ENCODE measurements at places on chromosomes 11 and 22.
A peak's percentile ranks its signal among the peaks of the same experiment; 100 is the strongest.

DNA sequence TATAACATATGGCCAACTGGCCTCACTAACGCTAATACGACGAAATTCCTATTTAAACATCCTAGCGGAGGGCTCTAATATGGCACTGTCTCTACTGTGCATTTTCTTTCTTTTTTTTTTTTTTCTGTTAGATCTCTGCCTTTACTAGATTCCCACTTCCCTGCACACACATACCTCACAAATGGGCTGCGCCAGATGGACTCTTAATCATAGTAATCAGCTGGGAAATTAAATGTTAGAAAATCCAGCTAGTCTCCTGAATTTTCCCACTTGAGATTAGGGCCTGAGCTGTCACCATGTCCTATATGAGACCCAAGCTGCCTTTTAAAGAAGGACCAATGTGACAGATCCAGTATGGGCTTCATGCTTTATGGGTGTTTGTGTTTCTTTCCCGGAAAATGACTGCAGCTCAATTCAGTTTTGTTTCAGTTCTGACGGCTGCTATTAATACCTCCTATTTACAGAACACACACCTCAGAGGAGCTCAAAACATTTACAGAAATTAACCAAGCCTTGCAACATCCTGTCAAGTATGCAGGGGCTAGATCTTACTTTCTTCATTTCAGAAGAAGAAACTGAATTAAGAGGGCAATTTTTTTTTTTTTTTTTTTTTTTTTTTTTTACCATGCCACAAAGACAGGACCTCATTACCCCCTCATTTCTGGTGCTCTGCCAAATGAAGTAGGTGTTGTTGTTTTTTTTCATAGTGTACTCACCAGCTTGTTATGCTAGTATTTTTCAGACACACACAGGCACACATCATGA, 49.8 kb upstream of the BLID start:
- no peak for DNase-seq

DNA sequence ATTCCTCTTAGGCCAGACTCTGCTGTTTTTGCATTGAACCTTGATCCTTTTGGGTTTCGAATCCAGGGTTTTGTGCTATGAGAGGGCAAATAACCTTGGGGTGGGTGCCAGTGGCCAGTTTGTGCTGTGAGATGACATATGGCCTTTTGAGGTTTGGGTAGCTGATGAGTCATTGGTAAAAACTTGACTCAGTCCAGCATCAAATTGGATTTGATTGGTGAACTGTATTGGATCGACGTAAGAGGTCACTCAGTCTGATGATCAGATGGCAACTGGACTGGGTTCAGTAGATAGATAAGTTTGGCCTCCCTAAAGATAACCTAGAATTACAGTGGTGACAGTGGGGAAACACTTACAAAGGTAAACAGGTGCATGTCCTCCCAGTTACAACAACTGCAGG, 41.0 kb upstream of the XKR3 start:
- no peak for DNase-seq

GRCh38 chr11:74534216-74534945, 40.9 kb upstream of the LIPT2 start:
- no peak for DNase-seq

GRCh38 chr11:76666830-76667229, 3.7 kb downstream of the LRRC32 start:
- no peak for DNase-seq

GRCh38 chr11:2526808-2527381, 82.1 kb downstream of the KCNQ1 start:
- no peak for DNase-seq

GRCh38 chr11:94128746-94129511, at the start of gene PANX1:
Gene PANX1 (plus strand): TSS chr11:94128841. CDS start chr11:94129313, 472 bp downstream.
- DNase-seq = peak; percentile 85

GRCh38 chr11:11856638-11857037, 14.9 kb downstream of the USP47 start:
- DNase-seq = no peak

- DNase-seq = no peak
Measured at GRCh38 chr11:367956-368413, 1.3 kb upstream of the B4GALNT4 start.

GRCh38 chr22:45208993-45209838, 31.5 kb downstream of the KIAA0930 start:
- peak; percentile 91 for DNase-seq

GRCh38 chr11:72631806-72632731, 42.2 kb downstream of the PDE2A start:
- DNase-seq = no peak

- DNase-seq = no peak
Measured at GRCh38 chr22:17065433-17065832, 19.4 kb upstream of the IL17RA start.

- DNase-seq = no peak
Measured at GRCh38 chr22:38403812-38404211, 51.2 kb downstream of the KCNJ4 start.

DNA sequence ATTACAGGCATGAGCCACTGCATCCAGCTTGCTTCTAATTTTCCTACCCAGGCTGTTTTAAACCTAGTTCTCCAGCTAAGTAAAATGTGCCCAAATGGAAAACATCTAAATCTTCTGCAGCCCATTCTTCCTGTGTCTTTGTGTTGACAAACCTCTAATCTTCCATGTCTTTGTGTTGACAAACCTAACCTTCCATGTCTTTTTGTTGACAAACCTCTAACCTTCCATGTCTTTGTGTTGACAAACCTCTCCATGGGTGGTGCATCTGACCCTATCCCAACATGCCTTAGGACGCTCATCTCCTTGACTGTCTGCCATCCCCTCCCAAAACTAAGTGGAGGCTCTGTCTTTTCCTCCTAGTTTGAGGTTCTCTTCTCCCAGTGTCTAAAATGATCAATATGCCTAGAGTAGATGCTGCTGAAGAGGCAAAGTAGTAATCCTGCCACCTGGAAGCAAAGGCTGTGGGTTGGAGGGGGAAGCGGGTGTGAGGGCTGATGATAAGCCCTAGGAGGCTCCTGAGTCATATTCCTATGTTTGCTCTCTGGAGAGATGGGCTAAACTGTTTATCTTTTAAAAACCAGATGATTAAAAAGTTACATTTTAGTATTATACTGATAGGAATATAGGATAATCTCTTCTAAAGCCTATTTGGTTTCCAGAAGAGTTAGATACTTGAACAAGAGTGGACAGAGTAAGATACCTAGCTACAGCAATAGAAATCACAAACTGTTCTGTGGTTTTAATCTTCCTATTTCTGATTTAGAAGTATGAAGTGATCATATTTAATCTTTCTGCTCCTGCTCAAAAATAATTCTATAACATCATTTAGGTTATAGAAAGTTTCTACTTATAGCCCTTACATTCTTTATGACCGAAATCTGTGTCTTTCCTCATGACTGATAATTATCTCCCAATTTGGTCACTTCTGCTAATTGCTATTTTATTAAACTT, 7.9 kb downstream of the FEN1 start:
- DNase-seq = peak; percentile 68

DNA sequence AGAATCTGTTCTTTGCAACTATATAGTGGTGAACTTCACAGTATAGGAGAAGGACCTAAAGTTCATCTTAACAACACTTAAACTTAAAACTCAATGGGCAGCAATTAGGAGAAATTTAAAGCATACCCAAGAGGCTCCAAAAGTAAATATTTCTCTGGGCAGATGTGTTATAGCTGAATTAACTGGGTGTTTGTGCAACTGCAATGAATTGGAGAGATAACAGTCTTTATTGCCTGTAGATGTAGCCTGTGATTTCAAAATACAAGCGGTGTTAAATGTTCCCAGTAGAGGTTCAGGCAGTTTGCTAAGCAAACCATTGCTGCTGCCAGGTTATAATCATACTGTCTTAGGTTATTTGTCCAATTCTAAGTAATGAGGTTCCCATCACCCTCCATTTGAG, 294.1 kb upstream of the MTNR1B start:
- no peak for DNase-seq

DNA sequence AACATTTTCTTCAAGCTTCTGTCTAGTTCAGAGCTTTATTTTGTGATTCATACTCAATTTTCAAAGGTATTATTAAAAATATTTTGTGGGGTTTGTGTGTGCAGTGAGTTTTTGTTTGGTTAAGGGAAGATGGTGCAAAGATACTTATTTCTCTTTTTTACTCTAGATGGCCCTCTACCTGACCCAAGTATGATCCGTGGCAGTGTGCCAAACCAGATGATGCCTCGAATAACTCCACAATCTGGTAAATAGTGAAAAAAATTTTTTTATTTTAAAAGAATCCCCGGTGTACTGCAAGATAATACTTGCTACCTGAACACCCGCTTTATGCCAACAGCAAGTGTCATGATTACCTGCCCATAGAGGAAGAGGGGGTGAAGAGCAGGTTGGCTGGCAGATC, 54.2 kb downstream of the EP300 start:
- DNase-seq = no peak

DNA sequence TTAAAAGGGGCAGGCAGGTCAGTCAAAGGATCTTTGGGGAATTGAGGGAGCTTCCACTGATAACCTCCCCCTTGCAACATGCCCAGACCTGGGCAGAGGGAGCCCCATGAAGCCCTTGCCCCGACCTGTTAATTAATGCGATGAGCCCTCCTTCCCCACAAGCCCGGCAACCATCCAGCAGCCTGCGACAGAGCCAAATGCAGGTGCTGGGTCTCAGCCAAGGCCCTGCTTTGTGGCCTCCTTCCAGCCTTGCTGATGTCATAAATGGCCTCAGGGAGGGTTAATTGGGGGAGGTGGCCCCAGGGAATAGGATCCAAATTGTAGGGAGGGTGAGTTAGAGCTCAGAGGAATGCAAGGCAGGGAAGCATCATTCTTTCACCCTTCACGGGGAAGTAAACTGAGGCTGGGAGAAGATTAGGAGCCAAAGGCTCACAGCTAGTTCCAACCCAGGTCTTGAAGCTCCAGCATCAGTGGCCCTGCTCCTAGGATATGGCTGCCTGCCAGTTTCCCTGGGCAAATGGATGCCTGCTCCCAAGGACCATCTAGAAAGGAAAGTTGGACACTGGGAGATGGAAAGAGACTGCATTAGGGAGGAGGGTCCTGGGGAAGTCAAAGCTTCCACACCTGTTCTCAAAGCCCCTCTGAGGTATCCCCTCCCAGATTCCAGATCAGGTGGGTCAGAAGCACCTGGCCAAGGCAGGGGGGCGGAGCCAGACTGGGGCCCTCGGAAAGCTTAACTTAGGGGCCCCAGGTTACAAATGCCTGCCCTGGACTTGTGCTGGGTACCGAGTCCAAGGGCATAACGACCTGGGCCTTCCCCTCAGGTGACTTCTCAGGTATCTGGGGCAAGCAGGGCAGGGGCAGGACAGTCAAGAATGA, 34.1 kb downstream of the LMO1 start:
- no peak for DNase-seq

DNA sequence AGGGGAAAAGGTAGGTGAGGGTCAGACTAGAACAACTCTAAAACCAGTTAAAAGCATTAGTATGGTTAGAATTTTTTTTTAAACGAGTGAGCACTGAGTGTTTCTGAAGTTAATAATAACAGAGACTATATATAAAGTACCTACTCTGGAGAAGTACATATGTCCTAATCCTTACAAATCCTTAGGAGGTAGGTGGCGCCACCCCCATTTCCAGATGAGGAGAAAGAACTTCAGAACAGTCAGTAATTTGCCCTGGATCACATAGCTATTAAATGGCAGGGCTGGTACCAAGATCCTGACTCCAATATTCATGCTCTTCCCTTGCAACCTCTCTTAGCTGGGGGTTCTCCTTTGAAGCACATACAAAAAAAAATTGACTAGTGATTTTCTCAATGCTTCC, 80.5 kb downstream of the CLPB start:
- peak; percentile 22 for DNase-seq

DNA sequence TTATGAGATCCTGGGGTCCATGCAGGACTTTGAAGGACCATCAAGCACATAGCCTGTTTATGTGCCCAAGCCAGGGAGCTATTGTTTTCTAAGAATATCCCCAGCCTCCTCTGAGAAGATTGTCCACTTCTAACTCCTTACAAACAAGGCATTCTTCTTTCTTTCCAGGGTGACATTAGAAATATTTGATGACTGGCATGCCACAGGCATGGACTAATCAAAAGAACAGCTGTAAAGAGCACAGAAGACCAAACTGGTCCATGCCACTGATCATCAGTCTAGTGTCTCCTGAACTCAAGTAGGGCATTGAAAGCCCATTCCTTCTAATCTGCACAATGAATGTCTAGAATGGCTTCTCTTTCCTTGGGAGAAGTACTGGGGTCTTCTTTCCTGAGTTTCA, 24.9 kb upstream of the LMO2 start:
- DNase-seq = no peak

DNA sequence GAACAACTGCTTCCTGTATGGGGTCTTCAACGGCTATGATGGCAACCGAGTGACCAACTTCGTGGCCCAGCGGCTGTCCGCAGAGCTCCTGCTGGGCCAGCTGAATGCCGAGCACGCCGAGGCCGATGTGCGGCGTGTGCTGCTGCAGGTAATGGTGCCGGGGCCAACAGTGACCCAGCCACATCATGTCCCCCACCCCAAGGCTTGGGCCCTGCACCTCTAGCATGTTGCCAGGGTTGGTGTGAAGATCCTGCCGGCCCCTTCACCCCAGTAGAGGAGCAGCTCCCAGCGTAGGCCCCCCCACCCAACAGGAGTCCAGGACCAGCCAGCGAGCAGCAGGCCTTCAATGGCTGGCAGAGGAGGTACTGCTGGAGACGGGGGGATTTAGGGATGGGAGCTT, 15.9 kb downstream of the TAB1 start:
- no peak for DNase-seq

GRCh38 chr11:6813656-6814055, 14.2 kb upstream of the OR6A2 start:
- DNase-seq = no peak

DNA sequence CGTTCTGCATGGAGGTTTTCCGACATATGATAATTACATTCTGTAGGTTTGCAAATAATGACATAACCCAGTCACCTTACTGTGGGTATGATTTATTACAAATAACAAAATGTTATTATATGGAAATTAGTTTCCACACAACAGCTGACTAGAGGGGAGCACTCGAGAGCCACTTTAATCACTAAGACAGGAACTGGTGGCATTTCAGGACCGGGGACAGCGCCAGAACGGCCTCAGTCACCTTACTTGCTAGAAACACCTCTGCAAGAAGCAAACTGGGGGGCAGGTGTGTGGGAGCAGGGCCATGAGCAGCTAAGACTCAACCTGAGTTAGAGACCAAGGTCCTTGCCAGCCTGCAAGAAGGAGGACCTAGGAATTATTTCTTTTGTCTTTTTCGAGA, 199.9 kb downstream of the DSCAML1 start:
- DNase-seq = peak; percentile 32

GRCh38 chr22:31692186-31692886, 30.3 kb upstream of the PISD start:
- DNase-seq = peak; percentile 68
